ENCODE measurements at places on chromosomes 2 and 18.

- DNase-seq, result no peak
Measured at GRCh38 chr2:29561181-29561580, 360.2 kb downstream of the ALK start.

GRCh38 chr2:203811491-203812221 is 55.9 kb upstream of the CTLA4 start:
- no peak for DNase-seq

- no peak for DNase-seq
Measured at GRCh38 chr18:66457245-66457644, 146.6 kb downstream of the CDH19 start.

DNA sequence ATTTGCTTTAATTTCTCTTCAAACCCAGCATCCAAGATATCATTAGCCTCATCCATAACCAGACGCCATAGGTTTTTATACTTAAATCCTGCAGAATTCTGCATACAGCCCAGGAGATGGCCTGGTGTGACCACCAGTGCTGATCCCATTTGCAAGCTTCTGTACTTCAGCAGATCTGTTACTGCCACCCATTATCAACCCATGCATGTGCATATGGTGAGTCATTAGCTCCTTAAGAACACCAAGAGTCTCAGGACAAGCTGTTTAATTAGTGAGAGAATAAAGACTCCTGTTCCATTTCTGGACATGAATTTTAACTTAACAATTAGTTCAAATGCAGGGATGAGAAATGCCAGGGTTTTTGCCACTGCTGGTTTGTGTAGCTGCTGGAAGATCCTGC is 110.7 kb upstream of the TANK start:
- DNase-seq, result no peak

DNA sequence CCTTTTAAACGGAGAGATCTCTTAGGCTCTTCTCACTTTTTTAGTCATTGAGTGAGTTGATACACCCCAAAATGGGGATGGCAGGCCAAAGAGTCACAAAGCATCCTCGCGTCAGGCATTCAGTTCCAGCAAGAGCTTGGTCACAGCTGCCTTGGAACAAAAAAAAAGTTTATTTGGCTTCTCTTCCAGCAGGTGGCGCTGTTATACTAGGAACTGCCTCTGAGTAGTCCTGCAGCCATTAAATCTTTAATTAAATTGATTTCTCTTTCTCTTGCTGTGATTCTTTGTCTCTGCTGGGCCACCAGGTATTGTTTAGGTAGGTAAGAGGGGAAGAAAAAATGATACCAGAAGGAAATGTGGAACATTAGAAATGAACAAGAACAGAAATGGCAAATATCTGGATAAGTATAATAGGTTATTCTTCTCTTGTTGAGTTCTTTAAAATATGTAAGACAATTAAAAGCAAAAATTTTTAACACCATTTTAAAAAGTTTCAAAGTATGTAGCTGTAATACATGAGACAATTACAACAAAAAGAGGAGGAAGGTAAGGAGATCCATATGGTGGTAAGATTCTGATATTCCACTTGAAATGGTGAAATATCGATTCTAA is 175.1 kb downstream of the GALNT1 start:
- DNase-seq, result peak; percentile 27

GRCh38 chr2:24861500-24861899 is 58.5 kb downstream of the ADCY3 start:
- no peak for DNase-seq

DNA sequence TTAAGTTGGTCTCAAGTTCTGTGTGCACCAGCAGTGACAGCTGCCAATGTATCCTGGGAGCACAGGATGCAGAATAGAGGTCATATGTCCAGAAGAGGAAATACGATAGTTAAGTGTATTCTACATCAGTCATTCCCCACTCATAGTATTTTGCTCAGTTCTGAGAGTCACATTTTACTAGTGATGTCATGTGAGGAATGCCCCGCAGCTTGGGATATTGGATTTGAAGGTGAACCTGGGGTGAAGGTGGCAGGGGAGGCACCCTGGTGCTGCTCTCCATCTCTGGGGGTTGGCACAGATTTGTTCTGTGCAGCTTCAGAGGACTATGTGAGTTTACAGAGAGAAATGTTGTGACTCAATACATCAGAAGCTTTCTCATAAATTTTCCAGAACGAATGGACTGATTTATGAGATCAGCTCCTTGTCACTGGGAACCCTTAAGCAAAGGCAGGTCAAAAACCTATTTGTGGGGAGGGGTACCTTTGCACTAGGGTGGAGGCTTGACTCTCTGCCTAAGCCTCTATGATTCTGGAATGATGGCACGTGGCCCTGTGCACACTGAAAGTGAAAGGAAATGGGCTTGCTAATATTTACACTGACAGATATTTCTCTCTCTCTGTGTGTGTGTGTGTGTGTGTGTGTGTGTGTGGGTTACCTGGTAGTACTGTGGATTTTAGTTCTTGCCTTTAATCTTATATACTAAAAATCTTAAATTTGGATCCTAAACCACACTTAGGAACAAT is 95.9 kb downstream of the NEB start:
- DNase-seq, result no peak

DNA sequence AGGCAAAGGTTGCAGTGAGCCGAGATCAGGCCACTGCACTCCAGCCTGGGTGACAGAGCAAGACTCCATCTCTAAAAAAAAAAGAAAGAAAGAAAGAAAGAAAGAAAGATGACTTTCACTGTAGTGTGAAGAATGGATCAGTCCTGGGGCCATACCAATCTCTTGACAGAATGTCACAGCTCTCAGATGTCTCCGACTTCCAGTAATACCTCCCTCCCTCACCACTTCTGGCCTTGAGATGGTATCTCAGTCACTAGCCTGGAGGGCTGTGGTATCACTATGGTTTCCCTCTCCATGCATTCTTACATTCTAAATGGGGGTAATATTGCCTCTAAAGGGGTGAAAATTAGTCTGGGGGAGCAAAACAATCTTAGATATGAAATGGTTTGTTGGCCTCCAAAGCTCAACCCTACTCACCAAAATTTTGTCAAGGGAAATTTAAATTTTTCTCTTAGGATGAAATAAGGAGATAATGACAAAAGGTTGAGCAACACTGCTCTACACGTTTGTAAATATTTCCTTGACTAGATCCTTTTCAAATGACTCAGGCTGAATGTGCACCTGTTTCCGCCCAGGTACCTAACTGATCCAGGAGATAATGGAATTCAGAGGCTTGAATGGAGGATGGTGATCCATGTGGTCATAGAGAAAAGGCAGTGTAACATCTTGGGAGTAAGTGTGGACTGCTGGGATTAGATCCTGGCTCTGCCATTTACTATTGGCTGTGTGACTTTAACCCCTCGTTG is 19.9 kb upstream of the SPRED2 start:
- DNase-seq, result no peak

- no peak for DNase-seq
Measured at GRCh38 chr2:188189356-188189755, 102.3 kb upstream of the GULP1 start.

GRCh38 chr18:50374220-50374752 is 560 bp upstream of the SKA1 start:
- peak; percentile 5 for DNase-seq

DNA sequence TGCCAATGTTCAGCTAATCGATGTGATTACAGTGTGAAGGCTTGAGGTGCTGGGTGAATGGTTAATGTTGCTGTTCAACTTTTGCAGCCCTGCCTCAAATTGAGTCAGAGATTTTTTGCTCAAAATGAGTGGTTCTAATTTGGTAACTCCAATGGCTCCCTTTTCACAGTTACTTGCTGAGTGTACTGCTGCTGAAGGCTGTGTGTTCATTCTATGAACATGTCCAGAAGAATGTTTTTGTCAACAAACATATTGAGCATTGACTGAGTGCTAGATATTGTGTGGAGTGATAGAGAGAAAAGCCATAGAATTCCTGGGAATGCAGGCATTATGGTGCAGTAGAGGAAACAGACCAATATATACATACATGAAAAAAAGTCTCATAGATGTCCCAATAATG is 39.0 kb upstream of the TCF4 start:
- DNase-seq, result no peak

GRCh38 chr2:149363958-149364357 is 33.6 kb downstream of the LYPD6 start:
- no peak for DNase-seq

GRCh38 chr2:118834901-118835745 is 12.3 kb downstream of the EN1 start:
- DNase-seq, result no peak

GRCh38 chr2:18474700-18475099 is 85.8 kb downstream of the RDH14 start:
- no peak for DNase-seq

- no peak for DNase-seq
Measured at GRCh38 chr2:201257381-201257955, 2.9 kb upstream of the CASP8 start.

GRCh38 chr18:8351161-8351560 is 258.1 kb upstream of the RAB12 start:
- DNase-seq, result no peak

DNA sequence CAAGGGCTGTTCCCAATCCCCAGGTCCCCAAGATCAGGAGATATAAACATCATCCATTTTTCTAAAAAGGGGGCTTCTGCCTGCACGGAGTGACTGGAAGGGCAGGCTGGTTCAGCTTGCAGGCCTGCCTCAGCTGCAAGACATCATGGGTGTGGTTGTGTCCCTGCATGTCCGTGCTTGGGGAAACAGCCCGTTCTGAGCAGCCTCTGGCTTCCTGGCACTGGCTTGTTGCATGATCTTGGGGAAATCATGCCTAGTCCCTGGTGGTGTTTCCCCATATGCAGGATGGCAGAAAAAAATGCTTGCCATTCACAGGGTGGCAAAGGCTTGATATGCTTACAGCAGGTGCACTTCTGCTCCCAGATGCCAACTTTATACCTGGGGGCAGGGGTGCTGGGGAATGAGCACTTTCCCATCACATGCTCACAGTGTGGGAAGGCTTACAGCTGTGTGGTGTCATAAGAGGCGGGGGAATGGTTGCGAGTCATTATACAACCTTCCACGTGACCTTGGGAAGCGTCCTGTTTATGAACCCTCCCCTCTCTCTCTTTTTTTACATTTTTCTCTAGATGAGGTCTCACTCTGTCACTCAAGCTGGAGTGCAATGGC is 7.2 kb downstream of the PCARE start:
- no peak for DNase-seq

- no peak for DNase-seq
Measured at GRCh38 chr2:220432645-220433044, 805.2 kb downstream of the SLC4A3 start.

DNA sequence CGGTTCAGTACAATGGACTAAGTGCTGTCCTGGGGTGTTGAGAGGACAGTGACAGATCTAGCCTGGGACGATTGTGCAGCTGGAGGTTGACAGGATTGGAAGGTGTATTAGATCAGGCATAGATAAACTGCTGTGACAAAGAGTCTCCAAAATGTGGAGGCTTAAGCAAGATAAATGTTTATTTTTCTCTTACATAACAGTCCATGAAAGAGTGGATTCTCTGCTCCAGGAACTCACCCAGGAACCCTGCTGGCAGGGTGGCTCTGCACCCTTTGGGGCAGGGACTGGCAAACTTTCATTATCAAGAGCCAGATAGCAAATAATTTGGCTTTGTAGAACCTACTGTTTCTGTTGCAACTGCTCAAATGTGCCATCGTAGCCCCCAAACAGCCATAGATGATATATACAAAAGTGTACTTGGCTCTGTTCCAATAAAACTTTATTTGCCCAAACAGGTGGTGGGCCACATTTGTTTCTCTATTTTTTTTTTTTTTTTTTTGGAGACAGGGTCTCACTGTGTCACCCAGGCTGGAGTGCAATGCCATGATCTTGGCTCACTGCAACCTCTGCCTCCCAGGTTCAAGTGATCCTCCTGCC is 9.7 kb downstream of the HRH4 start:
- no peak for DNase-seq

DNA sequence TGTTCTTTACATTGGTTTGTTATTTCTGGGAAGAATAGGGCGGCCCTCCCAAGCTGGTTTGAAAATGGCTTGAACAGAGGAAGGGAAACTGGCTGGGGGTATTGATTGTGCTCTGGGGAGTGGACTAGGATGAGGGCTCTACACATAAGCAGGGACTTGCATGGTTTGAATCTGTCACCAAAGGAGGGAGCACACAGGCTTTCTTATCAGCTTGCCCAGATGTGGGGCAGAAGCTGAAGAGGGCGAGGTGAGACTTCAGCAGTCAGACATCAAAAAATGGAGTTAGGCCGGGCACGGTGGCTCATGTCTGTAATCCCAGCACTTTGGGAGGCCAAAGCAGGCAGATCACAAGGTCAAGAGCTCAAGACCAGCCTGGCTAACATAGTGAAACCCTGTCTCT is 7.2 kb upstream of the RAB12 start:
- DNase-seq, result no peak

- DNase-seq, result peak; percentile 15
Measured at GRCh38 chr2:177211576-177212105, 953 bp upstream of the HNRNPA3 start.

- DNase-seq, result no peak
Measured at GRCh38 chr2:105455488-105456003, 56.7 kb upstream of the FHL2 start.

DNA sequence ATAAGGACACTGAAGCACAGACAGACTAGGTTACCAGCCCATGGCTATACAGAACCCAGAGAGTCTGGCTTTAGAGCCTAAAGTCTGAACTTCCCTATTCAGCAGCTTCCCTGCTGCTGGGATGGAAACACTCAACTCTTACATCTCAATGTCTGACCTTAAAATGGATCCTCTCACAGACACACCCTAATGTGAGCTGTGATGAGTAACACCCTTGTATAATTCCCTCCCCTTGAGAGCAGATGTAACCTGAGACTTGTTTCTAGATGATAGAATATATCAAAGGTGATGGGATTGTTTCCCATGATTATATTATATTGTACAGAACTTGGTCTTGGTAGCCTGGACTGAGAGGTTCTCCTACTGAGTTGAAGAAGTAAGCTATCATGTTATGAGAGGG is 577.1 kb upstream of the KLHL29 start:
- no peak for DNase-seq

DNA sequence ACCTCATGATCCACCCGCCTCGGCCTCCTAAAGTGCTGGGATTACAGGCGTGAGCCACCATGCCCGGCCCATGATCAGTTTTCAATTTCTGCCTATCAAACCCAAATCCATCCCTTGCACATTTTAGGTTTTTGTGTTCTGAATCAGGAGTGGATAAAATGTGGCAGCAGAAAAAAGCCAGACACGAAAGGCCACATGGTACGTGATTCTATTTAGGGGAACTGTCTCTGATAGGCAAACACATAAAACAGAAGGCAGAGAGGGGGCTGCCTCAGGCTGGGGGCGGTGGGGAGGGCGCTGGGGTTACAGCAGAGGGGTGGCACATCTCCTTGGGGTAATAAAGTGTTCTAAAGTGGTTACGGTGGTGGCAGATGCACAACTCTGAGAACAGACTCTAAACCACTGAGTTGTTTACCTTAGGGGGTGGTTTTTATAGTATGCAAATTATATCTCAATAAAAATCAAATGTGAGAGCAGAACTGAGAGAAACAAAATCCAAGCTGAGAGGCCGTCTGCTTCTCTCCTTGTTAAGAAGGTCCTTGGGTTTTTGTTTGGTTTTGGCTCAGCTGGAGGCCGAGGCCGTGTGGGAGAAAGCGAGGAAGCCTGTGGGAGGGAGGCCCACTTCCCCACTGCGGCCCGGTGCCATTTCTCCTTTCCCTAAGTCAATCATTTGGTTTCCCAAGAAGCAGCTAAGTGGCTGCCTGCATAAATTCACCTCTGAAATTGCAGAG is 78.0 kb downstream of the SOWAHC start:
- DNase-seq, result no peak

- DNase-seq, result no peak
Measured at GRCh38 chr2:150166313-150167051, 321.0 kb downstream of the RND3 start.
